ENCODE measurements at places on chromosomes 6 and 20.

GRCh38 chr6:120077489-120077888 lies 727.9 kb upstream of the MAN1A1 start:
- no peak for DNase-seq

DNA sequence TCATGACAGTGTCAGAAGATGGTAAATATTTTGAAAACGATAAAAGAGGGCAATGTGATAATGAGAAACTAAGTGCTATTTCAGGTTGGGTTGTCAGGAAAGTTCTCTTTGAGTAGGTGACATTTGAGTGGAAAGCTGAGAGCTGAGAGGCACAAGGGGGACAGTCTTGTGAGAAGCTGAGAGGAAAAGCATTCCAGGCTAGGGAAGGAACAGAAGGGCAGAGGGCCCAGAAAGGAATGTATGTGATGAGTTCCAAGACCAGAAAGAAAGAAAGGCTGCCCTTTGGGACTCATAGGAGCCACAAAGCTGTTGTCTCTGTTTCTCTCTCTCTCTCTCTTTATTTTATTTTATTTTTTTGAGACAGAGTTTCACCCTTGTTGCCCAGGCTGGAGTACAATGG lies 7.6 kb upstream of the RNF182 start:
- DNase-seq: no peak

DNA sequence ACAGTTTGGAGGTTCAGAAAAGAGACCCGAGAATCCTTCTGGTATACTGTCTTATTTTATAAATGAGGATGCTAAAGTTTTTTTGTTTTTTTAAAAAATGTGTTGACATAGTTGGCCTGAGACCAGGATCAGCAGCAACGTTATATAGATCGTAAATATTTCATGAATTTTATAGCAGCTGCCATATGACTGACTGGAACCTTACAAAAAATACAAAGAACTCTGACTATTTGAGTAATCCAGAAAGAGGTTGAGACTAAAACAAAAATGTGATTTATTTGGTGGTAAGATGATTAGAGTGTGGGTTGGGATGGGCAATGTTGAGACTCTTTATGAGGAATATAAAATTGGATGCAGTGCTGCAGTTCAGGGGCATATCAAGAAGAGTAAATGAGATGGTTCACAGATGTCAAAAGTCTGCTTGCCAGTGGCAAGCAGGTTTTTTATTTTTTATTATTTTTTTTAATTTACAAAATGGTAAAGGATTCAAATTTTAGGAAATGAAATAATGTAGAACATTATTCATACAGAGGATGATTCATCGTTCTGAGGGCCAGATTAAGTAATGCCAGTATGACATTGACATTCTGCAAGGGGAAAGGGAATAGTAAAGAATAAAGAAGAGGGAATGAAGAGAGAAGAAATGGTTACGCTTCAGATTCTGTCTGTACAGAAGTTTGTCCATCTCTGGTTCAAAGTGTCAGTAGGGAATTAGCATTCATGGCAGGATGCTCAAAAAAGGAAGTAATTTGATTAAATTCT lies 58.5 kb downstream of the SCAF8 start:
- no peak for DNase-seq

GRCh38 chr6:1135726-1136414 lies 176.0 kb upstream of the FOXQ1 start:
- DNase-seq: no peak

GRCh38 chr6:108565893-108566292 lies 5.2 kb downstream of the FOXO3 start:
- no peak for DNase-seq

DNA sequence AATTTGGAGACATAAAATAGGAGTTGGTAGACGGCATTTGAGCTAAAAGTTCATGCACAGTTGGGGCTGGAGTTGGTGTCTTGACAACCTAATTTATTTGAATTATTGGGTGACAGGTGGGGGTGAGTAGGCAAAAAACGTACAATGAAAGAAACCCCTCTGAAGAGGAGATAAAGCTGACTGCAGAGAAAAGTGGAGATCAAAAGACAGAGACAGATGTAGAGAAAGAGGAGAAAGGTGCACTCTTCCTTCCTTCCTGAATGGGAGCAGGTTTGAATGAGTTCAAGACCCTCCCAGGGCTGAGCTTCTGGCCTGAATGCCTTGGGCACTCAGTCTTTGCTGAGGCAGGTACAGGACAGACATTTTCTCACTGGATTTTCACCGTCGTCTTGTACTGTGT lies 284.3 kb downstream of the DHX35 start:
- no peak for DNase-seq

- no peak for DNase-seq
Measured at GRCh38 chr6:140050101-140050995, 675.9 kb upstream of the CITED2 start.

DNA sequence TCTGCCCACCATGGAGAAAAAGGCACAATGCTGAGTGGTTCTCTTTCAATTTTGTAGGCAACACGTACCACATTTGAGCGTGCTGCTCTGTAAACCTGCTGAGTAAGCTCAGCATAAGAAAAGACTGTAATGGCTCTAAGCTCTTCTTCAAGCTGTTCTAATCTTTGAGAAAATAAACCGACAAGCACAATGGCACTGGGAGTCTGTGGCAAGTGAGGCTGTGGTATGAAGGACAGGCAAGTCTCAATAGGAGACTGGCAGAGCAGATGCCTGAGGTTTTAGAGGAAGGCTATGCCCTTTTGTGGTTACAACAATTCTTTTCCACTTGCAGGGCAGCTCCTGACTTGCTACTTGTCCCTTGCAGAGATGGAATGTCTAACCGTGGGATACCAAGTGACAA lies 136.7 kb upstream of the EXOC2 start:
- DNase-seq: no peak

- no peak for DNase-seq
Measured at GRCh38 chr6:81900616-81901015, 148.1 kb upstream of the TENT5A start.

DNA sequence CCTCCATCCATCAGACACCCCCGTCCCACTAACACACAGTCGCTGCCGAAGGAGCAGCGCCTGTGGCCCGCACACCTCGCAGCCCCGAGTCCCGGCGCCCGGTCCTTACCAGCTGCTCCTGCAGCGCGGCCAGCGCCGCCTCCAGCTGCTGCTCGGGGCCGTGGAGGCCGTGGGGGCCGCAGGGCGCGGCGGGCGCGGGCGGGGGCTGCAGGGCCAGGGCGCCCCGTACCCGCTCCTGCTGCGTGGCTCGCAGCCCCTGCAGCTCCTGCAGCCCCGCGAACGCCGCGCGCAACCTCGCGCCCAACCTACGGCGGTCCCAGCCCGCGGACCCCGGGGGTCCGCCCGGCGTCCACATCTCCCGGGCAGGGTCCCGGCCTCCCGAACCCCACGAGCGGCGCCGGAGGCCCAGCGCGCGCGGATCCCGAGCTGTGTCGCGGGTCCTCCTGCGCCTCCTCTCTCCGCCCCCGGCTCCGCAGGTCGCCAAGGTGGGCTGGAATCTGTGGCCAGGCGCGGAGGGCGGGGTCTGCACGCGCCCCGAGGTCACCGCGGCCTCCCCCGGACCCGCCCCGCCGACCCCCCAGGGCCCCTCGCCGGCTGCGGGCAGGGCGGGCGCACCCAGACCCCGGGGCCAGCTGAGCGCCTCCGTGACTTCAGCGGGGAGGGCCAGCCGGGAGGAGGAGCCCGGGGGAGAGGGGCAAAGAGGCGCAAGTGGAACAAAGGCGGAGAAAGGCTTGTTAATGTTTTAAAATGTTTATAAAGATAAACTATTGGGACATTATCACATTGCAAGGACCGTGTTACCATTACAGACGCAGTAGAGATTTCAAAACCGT lies at the start of gene DACT2:
Gene DACT2, minus strand, starts transcription at position 499 of the 833 bp plus-strand sequence. Its CDS starts 144 bp downstream, at position 355.
- no peak for DNase-seq

DNA sequence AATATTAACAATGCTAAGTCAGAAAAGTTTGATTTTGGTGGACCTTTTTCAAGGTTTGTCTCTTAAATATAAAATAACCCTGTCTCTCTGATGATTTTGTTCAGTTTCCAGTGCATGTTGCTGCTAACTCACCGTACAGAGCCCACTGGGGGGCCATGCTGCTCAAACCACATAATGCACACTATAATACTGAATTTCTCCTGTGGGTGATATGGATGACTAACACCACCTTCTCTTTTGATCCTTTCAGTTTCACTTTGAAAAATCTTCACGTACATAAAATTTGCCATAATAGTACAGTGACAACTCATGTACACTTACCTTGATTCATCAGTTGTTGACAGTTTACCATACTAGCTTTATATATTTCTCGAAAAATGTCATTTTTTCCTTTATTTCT lies 506.6 kb upstream of the MAN1A1 start:
- DNase-seq: no peak

- DNase-seq: peak; percentile 55
Measured at GRCh38 chr6:31734821-31735406, 1.4 kb downstream of the CLIC1 start.

DNA sequence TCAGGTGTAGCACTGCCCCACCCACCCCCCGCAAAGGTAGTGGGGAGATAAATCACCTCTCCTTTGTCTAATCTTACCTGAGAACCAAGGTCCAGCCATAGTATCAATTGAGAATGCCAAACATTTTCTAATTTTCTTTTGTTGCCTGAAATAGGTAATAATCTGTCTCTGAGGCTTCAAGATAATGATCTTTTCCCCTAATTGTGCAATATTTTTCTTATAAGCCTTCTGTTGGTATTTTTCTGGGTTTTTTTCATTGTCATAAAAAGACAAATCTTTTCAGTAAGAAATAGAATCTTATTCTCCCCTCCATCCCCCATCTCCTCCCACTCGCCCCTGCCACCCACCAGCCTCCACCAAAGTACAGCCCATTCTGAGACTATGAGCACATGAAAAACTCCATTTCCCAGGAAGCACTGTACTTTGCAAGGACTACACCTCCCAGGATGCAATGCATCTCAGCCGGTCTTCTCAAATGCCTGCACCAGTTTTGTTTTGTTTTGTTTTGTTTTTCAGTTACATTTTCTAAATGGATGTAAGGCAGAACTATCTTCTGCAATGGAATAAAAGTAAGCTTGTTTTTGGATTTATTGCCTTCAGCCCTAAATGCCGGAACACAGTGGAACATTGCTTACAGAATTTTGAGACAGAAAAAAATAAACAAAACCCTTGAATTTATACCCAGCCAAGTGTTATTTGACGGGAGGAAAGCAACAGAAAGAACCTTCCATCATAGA lies 268.0 kb downstream of the TFAP2A start:
- no peak for DNase-seq

- DNase-seq: no peak
Measured at GRCh38 chr6:92150553-92150952, 1268.8 kb downstream of the EPHA7 start.

DNA sequence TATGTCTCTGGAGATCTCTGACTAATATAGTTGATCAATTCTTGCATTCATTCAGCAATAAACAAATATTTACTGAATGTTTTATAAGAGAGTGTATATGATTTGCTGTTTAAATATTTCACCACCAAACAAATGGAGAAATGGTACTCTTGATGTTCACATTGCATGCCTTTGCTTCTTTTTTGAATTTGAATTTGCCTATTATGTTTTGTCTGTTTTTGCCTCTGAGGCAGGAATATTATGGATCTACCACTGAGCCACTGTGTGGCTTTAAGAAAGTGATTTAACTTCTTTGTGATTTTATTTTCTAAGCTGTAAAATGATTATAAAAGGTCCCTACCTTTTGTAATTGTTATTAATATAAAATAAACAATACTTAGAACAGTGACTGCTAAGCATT lies 345.0 kb downstream of the DOK5 start:
- DNase-seq: no peak

DNA sequence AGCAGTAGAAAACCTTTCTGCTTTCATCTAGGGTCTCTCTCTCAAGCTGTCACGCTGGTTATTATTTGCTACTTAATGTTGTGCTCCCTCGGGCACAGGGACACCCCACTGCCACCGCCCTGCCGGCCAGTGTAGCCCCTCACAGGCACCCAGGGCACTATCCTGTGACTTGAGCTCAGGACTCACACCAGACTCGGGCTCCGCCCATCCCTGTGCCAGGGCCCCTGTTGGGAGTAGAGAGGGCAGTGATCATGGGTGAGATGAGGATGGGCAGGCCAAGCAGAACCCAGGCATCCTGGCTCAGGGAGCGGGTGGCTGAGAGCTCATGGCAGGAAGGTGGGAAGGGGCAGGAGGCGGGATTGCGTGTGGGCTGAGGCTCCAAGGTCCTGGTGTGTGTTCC lies 371.9 kb downstream of the ZFAND3 start:
- DNase-seq: no peak

- DNase-seq: no peak
Measured at GRCh38 chr6:41157323-41157722, 3.2 kb upstream of the TREML1 start.

DNA sequence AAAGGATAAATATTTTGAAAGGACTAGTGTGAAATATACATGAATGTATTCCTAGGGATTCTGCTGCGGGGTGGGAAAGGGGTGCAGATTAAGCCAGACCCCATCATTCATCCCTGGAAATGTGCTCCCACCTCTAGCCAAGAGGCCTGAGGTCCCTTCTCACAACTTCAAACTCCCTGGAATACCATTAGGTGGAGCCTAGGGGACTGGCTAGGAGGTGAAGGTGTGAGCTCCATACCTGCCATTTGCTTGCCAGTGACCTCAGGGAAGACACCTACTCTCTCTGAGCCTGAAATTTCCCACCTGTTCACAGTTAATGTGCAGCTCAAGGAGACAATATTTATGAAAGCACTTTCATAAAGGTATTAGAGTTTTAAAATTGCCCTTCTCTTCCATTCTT lies 4.7 kb upstream of the CCN2 start:
- no peak for DNase-seq

DNA sequence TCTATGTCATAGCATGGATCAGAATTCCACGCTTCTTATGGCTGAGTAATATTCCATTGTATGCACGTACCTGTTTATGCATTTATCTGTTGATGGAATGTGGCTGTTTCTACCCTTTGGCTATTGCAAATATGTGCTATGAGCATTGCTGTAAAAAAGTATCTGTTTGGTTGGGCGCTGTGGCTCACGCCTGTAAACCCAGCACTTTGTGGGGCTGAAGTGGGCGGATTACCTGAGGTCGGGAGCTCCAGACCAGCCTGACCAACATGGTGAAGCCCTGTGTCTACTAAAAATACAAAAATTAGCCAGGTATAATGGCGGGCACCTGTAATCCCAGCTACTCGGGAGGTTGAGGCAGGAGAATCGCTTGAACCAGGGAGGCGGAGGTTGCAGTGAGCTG lies 182.4 kb downstream of the BCAS1 start:
- no peak for DNase-seq
